ENCODE measurements at places on chromosomes 3 and 15.

GRCh38 chr3:189360291-189360690 is 188.5 kb downstream of the TPRG1 start:
- no peak for DNase-seq

DNA sequence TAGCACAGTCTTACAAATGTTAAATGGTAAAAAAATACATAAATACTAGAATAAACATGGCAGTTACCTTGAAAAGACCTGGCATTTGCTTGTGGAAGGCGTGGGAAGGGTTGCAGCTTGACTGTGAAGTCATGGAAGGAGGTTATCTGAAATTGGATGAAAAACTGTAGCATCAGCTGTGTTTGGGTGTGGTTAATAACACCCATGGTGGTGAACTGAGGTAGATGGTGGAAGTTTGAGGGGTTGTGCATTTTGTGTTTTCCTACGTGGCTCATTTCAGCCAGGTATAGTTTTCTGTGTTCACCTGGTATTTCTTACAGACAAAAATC is 46.5 kb downstream of the PSMD6 start:
- DNase-seq: no peak

DNA sequence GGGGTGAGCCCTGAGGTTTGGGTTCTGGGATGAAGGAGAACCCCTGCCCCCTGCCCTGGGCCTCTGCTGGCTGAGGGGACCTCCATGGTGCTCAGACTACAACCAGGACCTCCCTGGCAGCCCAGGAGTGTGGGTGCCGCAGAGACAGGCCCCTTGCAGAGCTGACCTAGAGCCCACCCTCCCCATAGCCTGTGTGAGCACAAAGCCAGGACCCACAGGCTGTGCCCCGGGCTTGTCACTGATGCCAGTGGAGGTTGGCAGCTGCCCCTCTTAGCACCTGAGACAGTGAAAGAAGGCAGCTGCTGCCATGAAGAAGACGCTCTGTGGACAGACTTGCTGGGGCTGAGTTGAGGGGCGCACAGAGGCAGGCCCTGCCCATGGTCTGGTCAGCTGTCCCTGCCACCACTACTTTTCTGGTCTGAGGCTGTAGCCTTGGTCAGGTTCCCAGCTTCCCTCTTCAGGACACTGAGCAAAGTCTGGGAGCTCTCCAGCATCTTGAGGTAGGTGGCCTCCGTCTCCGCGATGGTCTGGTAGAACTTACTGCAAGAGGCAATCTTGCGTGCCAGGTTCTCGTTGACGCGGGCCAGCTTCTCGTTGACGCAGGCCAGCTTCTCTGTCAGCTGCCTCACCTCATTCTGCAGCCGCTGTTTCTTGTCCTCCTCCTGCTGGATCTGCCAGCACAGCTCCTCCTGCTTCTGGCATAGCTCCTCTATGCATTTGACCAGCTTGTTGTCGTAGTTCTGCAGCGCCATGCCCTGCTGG is 23.0 kb downstream of the USP4 start:
- DNase-seq: no peak

GRCh38 chr15:82737975-82738374 is 28.3 kb upstream of the AP3B2 start:
- DNase-seq: no peak

DNA sequence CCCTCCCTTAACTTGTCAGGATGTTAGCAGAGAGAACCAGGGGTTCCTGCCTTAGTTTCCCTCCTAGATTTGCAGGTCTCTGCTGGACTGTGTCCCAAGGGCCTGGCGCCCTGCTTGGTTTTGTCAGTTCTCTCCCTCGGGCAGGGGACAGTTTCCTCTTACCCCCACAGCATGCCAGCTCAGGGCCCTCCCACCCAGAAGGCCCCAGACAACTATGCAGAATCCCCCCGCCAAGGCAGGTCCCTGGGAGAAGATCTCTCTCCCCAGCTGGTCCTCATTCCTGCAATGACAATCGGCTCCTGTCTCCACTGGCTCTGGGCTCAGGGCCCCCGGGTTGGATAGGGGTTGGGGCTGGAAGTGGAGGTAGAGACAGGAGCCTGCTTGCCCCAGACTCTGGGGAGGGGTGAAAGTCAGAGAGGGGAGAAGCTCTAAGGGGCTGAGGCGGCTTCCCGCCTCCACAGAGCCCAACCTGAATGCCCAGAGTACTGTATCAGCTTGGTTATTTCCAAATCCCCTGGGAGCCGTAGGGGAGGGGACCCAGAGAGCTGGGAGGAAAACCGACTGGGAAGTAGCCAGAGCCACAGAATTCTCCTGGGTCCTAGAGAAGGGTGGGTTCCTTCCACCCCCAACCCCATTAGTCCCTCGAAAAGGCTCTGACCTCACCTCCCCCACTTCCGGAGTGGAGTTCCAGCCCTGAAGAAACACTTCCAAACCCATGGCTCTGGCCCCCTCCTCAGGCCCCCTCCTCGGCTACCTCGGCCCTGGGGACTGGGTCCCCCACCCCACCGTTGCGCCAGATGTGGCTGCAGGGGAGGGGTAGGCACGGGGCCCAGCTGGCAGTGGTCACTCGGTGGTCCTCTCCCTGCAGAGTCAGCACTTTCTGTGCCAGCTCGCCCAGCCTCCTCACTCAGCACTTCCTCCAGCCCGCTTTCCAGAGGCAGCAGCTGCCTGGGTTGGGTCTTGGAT is 3.8 kb upstream of the LOXL1 start:
- DNase-seq: peak; percentile 48
